Left ventricle myocardium inferior (tissue), 1 donor: ENCODE measurements at places on chromosomes 5 and 9. TPM values are rescaled to one million over a fixed set of nuclear protein-coding genes. Genes with fewer than 3 reads are reported as not detected.

- no peak for DNase-seq
Observed at GRCh38 chr9:133825555-133826218, 87.5 kb upstream of the SARDH start.

GRCh38 chr9:91407580-91408318, 15.9 kb downstream of the NFIL3 start:
- no peak for DNase-seq

DNA sequence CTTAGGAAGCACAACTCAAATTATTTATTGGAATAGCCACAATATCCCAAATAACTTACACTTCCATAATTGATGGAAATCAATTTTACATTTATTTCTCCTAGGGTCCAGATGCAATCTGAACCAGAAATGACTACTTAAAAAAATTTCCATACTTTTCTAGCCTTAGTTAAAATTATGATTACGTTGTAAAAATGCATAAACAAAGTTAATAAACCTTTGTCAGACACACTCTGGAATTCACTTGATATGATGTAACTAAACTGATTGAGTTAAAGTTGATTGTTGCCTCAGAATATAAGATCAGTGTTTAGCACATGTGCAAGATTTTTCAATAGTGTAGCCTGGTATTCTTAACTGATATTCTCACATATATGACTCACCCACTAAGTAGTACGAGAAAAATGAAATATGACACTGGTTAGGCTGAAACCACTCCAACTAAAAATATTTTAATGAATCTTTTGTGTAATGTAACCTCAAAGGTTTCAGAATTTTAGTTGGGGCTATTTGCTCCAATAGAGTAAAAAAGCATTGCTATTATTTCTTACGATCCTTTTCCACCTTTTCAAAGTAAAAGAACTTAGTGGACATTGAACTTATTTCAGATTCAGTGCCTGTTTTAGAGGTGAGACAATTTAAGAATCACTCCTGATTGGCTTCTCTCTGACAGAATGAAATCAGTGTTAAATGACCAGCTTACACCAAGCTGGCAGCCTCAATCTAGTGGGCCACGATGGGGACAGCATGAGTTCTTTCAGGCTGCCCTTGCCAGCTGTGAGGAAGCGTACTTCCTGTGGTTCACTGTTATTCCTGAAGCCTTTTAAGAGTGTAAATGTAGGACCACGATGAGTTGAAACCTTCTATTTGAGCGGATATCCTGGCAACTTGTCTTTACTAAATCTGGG, 277.2 kb upstream of the CDH9 start:
- no peak for DNase-seq

- DNase-seq = no peak
Observed at GRCh38 chr9:124221676-124222075, 36.1 kb upstream of the NEK6 start.

DNA sequence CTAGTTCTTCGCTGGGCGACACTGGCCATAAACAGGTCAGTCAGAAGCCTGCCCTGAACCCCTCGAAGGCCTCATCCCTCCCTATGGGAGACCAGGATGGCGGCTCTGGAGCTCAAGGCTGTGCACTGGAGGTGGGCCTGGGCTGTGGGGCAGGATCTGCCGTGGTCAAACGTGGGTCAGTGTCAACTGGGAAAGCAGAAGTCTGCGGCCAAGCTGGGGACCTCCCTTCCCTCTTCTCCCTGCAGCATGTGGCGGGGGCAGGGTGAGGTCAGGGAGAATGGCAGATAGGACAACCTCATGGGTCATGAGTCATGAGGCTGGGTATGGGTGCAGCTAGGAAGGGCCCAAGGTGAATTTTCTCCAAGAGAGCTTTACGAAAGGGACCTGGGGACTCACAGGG, 132.9 kb downstream of the RXRA start:
- no peak for DNase-seq

GRCh38 chr9:24614070-24614469, 68.4 kb upstream of the IZUMO3 start:
- DNase-seq = no peak

GRCh38 chr9:89619019-89619418, 14.2 kb downstream of the GADD45G start:
- no peak for DNase-seq

- no peak for DNase-seq
Observed at GRCh38 chr9:17216646-17217045, 81.8 kb downstream of the CNTLN start.

DNA sequence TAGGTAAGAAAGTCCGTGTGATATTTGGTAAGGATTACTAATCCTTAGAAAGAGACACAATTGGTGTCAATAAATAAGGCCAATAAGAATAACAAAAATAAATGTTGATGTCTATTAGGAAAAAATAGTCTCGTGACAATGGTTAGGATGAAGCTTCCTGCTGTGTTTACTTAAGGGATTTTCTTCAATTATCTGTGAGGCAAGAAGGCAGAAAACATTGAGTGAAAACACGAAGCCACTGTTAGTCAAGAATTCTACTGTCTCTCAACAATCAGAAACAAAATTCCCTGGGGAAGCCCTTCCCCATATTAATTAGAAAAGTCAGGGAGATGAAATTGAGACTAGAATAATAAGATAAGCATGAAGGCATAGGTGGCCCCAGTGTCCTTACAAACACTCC, 149.0 kb downstream of the SYK start:
- DNase-seq = no peak

- no peak for DNase-seq
Observed at GRCh38 chr5:143224672-143225071, 178.8 kb downstream of the NR3C1 start.

GRCh38 chr9:34492051-34492450, 30.7 kb downstream of the ENHO start:
- DNase-seq = no peak

DNA sequence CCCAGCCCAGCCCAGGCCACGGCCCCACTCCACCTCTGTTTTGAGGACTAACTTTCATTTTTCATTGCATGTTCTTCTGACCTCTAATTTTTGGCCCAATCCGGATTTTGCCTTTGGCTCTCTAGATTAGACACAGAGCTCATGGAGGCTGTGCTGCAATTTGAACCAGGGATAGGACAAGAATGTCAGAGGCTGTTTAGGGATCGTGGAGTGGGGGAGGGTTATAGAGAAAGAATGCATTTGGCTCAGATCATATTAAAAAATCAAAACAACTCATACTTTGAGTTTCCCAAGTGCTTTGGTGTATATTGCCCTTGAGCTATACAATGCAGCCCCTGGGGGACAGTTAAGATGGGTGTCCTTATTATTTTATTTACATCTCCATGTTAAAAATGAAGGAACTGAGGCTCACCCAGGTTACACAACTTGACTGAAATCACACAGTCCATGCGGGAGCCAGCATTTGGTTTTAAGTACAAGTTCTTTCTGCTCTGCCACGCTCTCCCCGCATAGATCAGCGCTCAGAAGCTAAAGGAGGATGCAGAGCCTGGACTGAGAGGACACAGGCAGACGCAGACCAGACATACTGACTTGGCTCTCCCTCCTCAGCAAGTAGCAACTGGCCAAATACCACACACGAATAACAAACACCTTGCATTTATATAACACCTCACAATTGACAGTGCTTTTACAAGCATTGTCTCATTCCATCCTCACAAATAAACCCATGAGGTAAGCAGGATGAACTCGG, 126.4 kb upstream of the RAI14 start:
- no peak for DNase-seq

Gene CHSY3
- 0.85 TPM for total RNA-seq

Gene SLC34A3
- total RNA-seq = not detected

Gene MARVELD2
- total RNA-seq = 0.96 TPM
